ENCODE measurements at places on chromosomes 13 and 19.

DNA sequence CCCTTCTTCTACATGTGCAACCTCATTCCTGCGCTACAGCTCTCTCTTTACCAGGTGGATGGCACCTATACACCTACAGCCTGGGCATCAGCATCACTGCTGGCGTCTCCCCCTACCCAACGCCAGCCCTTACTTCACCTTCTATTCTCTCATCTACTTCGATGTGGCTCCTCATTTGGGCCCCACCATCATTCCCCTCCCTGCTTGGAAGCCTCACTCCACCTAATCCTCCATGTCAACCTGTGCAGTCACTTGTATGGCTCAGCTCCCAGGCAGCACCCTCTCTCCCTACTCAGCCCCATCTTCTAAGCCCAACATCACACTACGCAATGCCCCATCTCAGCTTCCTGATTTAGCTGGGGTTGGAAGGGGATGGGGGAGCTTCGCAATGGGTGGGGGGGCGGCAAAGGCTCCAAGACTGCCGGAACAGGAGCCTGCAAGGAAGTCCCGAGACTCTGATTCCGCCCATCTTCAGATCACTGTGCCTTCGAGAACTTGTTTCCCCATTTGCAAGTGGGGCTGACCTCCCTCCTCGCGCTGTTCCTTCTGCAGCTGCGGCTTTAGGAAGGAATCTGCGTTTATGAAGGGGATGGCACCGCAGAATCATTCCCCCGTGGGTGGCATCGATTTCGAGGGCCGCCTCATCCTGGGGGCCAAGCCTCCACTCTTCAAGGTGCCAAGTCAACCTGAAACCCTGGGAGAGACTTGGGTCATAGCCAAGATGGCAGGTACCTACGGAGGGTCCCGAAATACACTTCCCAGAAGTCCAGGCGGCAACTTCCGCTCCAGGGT lies 913 bp downstream of the MZF1 start:
- no peak for DNase-seq

GRCh38 chr19:485077-485476 lies 11.2 kb upstream of the MADCAM1 start:
- no peak for DNase-seq

- DNase-seq: no peak
Measured at GRCh38 chr13:95304453-95304852, 3.2 kb upstream of the ABCC4 start.

- peak; percentile 27 for DNase-seq
Measured at GRCh38 chr13:33544308-33544707, 258.8 kb upstream of the STARD13 start.

DNA sequence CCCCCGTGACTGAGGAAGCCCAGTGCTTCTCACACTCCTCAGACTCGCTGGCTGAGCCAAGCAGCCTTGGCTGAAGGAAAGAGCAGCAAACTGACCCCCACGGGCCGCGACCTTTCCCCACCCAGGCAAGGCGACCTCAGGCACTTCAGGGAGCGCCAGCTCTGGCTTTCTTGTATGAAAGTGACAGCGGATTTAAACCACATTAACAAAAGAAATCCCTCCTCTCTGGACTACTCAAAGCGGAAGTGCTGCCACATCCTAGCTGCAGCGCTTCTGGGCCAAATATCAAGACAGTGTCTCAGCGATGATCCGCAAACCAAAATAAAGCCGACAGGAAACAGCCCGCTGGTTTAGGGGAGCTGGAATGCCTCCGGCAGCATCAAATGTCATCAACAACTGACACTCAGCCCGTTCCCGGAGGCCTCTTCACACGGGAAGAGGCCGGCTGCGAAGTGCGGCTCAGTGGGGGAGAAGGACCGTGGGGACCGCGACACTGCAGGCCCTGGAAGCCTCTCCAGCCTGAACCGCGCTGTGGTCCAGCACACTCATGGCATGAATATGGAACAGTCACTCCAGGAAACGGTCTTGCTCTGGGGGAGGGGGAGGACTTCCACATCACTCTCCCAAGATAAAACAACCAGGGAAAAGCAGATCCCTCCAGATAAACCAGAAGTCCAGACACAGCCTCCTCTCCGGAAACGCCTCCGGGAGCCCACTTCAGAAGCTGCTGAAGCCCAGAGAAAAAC lies 1.4 kb downstream of the RASA3 start:
- DNase-seq: peak; percentile 44

DNA sequence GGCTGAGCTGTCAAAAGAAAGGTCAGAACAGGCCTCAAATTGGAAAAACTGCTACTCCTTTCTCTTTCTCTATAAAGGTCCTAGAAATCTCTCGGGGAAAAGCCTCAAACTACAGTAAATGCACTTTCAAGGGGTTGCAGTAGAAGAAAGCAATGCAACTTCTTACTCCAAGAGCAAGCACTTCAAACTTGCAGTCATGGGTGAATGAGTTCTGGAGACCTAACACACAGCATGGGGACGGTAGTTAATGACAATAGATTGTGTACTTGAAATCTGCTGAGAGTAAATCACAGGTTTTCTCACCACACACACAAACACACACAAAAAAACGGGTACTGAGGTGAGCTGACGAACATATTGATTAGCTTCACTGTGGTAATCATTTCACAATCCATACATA lies 11.8 kb downstream of the TUBGCP3 start:
- no peak for DNase-seq

GRCh38 chr13:51721496-51721895 lies 82.5 kb downstream of the DHRS12 start:
- no peak for DNase-seq

DNA sequence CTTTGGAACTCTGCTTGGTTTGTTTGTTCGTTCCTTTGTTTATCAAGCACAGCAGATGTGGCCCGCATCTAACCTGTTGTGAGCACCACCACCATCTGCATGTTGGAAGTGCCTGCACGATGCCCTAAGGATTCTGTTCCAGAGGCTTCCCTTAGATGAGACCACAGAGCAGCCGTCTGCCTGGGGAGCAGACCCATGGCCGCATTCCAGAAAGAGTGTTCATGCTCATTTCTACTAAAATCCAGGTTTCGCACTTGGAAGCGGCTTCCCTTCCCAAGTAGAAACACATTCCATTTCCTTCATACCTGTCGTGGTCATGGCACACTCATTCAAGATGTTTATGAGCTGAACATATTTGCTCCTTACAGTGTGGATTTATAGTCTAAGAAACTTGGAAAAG lies 27.2 kb downstream of the COL4A2 start:
- DNase-seq: no peak

DNA sequence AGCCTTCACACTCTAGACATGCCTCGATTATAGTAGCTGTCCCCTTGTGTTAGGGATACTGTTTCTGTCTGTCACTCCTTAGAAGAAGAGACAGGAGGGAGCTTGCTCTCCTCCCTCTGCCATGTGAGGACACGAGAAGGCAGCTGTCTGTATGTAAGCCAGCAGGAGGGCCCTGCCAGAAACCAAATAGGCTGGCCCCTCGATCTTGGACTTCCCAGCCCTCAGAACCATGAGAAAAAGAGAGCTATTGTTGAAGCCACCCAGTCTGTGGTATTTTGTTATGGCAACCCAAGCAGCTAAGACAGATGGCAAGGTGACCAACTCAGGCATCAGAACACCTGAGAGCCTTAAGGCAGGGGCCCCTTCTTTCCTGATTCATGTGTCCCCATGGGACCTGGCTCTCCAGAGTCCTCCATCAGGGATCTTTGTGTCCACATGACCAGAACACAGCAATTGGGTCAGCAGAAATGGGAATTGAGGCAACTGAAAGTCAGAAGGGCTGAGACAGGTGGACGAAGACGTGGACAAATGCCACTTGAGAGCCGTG lies 65.6 kb upstream of the NPAS1 start:
- DNase-seq: no peak

DNA sequence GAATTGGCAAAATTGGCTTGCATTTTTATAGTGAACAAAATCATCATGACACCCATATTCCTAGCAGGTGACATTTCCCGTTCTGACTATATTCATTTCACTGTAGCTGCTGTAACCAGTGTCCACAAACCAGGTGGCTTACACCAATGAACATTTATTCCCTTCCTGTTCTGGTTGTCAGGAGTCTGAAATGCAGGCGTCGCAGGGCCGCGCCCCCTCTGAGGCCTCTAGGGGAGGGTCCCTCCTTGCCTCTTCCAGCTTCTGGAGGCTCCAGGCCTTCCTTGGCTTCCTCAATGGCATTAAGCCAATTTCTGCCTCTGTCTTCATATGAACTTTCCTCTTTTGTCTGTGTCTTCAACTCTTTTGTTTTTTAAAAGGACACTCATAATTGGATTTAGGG lies 6.5 kb upstream of the RLN3 start:
- no peak for DNase-seq

Measured in hippocampal formation (tissue), 2 donors.